ENCODE measurements at places on chromosomes 4 and X.

GRCh38 chr4:137421796-137422195 is 110.5 kb downstream of the PCDH18 start:
- DNase-seq: no peak

- DNase-seq: no peak
Observed at GRCh38 chr4:41734371-41734770, 14.2 kb downstream of the PHOX2B start.

DNA sequence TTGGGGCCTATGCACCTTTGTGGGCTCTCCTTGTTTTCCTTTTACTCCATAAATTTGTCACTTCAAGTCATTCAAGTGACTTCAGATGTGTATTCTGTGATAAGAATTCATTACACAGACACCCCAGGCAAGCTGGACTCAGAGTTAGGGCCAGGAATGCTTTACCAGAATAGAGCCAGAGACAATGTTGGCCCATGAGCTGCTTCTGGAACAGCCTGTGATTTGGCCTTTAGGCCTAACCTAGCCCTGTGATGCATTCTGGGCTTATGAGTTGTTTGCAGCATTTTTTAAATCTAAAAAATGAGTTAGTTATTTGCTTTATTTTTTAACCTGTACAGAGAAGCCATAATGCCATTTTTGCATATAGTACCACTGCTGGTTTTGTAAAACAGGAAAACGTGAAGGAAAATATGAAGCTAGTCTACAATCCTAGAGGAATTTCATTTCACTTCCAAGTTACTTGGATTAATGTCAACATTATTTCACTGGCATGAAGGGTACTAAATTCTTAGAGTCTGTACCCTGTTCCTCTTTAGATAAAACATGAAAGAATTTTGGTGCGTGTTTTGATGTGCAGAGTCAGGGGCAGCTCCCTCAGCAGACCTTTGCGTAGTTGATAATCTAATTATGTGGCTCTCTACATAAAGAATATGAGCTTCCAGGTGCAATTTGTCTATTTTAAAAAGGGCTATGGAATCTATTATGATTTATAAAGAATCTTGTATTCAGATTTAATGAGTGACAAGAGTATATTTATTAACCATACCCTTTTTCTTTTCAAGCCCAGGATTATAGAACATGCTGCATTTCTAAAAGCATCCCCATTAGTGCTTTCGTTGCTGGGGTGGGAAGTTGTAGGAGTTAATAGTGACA is 84.7 kb downstream of the ARHGAP10 start:
- no peak for DNase-seq

GRCh38 chr4:144357975-144358374 is 217.5 kb upstream of the GYPA start:
- DNase-seq: no peak

GRCh38 chr4:42955746-42956505 is 63.4 kb downstream of the GRXCR1 start:
- DNase-seq: no peak

DNA sequence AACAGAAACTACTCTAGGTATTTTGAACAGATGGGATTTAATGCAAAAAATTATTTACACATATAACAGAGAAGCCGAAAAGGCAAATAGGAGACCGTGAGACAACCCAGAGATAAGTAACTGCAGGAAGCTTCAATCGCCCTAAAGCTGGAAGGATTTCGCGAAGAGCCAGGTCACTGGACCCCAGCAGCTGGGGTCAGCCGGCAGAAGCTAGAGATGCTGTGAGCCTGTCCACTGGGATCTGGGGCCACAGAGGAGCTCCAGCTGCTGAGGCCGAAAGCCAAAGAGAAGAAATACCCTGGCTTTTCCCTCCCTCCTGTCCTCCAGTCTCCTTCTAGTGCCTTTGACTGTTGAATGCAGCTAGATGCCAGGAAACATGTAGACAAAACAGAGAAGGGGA is 192.8 kb upstream of the BCOR start:
- no peak for DNase-seq

- DNase-seq: no peak
Observed at GRCh38 chrX:16022580-16023200, 100.7 kb upstream of the GRPR start.

DNA sequence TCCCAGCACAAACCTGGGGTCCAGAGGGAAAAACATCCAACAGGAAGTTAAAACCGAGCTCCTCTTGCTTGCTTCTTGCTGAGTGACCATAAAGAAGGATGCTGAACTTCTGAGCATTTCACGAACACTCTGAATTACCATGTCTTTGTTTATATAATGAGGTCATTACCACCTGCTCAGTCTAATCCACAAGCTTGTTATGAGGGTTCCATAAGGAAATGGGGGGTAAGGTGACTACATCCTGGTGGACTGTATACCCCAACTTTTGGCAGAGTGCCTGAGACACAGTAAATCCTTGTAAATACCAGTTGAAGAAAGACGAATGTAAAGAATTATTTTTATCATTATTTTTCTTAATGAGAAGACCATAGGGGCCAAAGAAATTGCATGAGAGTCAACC is 16.8 kb downstream of the CCDC149 start:
- DNase-seq: no peak

GRCh38 chrX:80648023-80648422 is 161.7 kb downstream of the BRWD3 start:
- no peak for DNase-seq

DNA sequence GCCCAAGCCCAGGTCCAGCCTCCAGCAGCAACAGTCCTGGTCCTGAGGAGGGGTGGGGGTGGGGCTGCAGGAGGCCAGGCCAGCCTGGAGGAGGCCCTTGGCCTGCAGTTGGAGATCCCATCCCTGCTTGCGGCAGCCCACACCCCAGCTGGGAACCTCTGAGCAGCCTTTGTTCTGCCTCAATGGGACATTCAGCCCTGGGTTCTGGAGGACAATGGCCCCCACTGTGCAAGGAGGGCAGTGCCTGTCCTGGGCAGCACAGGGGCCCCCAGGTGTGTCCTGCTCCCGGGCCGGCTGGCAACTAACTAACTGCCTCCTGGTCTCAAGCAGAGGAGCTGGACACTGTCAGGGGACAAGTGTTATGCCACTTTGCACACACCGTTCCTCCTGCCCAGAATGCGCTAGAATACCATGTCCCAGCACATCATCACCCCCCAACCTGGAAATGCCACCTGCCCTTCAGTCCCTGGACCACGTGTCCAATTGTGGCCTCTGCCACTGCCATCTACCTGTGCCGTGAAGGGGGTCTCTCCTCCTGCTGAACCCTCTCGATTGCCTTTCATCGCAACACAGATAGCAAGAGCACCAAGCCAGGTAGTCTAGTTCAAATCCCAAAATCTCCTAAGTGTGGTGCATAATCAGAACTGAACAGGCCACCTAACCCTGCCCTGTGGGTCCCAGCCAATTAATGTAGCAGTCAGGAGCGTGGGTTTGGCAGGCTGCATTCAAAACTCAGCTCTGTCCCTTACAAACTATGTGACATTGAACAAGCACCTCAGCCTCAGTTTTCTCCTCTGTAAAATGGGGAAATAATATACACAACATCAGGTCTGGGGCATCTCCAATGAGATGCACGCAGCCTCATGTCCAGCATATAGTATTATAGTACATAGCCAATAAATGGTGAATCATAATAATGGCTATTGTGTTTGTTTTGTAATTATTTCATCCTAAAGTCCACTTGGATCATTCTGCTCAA is 8.8 kb downstream of the PPP2R2C start:
- no peak for DNase-seq

DNA sequence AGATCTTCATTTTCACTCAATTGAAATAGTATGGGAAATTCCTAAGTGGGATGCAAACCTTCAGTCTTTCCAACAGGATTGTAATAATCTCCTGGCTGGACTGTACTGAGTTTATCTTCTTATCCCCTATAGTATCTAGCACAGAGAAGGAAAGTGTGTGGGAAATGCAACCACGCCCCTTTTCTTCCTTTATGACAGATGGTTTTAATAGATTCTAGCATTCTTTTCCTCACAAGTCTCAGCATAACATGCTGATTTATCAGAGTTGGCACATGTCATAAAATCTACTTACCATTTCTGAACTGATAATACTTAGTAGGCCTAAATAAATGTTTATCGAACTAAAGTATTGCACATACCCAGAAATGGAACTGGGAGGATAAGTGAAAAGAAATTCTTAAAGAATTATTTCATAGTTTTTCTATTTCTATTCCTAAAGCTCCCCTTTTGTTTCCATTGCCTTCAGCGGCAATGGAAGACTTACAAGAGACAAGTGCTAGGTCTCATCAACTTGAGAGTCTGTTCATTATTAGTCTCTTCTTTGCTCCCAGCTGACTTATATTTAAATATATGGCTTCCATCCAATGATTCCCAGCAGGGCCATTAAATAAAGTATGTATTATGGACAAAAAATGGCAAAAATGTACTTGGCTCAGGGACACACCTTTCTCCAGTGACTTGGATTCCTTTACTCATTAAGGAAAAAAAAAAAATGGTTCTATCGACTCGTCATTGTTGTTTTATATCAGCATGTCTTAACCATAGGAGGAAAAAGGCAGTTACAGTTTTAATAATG is 484.5 kb downstream of the IL1RAPL1 start:
- no peak for DNase-seq

DNA sequence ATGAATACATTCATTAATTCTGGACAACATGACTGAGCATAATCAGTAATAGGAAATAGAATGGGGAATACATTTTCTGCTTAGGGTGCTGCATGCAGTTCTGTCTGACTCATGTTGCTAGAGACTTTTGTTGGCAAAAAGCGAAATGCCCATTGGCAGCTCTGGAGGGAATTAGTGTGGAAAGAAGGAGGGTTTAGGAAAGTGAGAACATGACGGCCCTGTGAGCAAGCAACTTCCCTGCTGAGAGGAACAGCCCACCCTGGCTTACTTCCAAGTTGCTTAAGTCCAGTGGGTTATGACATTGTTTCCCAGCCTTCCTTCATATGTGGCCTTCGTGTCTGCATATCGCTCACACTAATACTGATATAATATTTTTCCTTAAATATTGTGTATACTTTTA is 13.8 kb downstream of the MAD2L1 start:
- DNase-seq: no peak

DNA sequence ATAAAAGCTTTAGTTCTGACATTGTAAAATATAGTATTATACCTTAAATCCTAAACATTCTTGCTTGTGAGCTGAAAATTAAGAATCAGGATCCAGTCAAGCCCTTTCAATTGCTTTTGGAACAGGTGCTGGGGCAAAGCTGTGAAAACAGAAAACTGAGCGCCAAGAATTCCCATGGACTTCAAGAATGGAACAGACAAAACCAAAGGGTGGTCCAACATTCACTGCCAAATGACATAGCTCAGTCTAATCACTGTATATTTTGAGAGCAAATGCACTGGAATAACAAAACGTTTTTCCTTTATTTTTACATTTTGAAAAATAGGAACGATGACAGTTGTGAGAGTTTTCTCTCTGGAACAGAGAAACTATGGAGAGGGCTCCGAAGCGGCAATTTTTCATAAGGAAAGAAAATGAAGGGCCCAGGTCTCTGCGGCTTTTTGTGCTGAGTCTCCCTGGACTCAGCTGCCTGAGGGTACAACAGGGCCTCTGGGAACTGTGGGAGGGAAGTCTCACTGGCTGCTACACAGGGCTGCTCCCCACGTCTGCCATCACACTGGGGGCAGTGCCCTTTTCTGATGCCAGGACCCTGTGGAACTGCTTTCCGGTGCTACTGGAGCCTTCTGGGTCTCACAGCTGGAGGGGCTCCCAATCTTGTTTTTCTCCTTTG is 56.0 kb upstream of the BMPR1B start:
- no peak for DNase-seq

DNA sequence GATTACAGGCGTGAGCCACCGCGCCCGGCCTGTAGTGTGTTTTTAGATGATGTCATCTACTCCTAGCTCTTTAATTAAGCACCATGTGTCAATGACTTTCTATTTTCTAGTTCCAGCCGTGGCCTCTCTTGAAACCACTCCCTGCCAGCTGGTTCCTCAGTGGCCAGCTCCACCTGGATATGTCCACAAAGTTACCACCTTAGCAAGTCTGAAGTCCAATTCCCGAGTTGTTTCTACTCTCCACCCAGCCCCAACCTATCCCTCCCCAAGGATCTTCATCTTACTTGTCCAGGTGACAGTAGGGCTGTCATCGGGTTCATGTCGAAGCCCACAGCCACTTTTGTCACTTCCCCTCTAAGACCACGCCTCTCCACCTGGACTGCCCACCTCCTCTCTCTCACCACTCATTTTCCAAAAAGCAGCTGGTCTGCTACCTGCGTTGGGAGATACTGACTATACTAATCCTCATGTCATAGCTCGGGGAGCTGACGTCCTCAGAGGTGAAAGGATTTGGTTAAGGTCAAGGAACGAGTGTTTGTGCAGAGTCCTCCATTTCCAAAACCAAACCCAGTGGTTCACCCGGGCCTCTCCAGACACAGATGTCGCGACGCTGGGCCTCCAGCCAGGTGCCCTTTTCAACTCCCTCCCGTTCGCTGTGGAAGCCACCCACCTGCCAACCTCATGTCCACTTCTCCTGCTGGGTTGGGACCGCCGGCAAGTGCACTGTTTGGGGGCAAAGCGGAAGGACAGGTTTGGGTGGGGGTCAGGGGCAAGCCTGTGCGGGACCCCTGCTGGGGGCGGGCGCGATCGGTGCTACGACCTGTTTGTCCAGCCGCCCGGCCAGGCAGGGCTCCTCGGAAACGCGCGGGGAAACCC is 704 bp downstream of the FAM3A start:
- DNase-seq: no peak

- no peak for DNase-seq
Observed at GRCh38 chrX:11760958-11761357, 2.9 kb downstream of the MSL3 start.

DNA sequence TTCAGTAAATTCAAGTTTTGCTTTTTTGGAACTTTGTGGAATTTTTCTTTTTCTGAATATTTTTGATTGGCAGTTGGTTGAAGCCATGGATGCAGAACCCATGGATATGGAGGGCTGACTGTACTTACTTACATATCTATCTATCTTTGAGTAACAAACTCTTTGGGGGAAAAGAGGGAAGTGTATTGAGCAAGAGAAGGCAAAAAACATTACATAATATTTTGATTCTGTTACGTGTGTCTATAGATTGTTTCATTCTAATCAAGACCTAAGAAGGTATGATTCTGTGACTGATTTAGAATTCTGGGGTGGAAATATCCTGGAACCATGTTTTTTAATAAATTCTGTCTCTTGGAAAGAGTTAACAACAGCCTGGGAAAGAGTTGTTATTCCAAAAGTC is 31.5 kb downstream of the GRSF1 start:
- DNase-seq: no peak

DNA sequence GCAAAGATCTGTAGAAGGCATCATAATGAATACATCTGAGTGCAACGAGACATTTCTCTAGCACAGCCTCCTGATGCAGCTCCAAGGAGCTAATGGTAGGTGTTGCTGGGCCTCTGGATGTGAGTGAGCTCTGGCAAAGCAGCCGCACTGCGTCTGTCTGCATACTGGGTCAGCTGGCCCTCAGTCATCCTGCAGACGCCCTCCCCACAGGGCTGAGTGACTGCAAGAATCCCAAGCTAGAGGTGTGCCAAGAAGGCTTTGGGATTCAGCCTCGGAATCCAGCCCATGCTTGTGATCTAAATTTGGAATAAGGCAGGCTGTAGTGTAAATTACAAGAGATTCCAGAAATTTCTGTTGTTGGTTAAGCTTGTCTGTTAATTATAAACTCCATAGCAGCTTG is 18.5 kb downstream of the HERC3 start:
- DNase-seq: no peak

Data from T follicular helper cell (primary cell).